Muscle of leg (tissue), 16 donors: ENCODE measurements at places on chromosomes 16 and 17. TPM values are rescaled to one million over a fixed set of nuclear protein-coding genes. Genes with fewer than 3 reads are reported as not detected.
A peak's percentile ranks its signal among the peaks of the same experiment; 100 is the strongest.

DNA sequence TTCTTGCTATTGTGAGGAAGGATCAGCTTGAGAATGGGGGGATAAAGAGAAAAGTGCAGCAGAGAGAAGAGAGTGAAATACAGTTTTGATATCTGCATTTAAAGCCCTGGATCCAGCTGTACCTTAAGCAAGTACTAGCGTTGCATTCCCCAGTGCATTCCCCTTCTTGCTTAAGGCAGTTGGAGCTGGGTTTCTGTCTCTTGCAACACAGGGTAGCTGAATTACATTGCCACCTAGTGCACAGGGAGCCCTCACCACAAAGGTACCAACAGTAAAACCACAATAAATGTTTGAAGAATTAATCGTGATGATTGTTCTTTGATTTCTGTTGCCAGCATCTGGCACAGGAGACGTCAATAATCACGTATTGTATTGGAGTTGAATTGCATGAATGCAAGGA lies 588.7 kb downstream of the RBFOX1 start:
- DNase-seq: peak; percentile 62

GRCh38 chr17:8126491-8127066 lies 2.7 kb upstream of the HES7 start:
- DNase-seq: peak; percentile 75

DNA sequence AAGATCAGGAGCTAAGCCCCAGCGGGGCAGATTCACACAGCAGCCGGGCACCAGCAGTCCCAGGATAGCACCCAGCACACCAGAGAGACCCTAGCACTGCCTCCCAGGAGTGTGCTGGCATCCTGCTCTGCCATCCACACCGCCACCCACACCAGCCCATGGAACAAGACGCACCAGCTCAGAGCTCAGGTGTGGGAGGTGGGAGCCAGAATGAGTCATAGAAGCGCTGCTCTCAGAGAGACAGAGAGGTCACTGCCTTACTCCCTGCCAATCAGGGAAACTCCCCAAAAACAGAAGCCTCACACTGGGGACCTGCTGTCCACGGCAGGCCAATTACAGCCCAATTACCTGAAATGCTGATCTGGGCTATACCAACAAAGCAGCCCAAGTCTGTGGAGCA lies 64.9 kb downstream of the CDYL2 start:
- DNase-seq: no peak

DNA sequence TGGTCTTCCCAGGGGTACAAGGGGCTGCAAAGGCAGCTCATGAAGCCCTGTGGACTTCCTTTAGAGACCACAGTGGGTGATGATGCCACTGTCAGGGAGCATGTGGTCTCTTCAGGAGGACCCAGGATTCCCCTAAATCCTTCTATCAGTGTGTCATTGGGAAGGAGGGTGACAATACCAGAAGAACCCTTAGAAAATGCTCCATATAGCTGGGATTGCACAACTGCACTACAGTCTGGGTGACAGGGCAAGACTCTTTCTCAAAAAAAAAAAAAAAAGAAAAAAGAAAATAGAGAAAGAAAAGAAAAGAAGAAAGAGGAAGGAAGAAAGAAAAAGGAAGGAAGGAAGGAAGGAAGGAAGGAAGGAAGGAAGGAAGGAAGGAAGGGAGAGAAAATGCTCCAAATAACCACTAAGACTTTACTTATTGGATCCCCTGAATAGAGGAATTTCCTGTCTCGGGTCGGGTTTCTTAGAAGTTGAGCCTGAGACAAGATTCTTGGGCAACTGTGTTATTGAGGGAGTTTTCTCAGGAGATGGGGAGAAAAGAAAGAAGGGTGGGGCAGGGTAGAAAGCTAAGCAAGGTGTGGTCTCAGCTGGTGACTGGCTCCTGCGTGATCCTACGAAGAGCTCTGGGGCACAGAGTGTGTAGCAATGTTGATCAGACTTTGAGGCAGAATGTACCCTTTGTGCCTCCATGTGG lies 83.1 kb upstream of the DNAH9 start:
- DNase-seq: no peak

GRCh38 chr17:76868176-76868668 lies at the start of gene MGAT5B:
Gene MGAT5B (plus strand): TSS chr17:76868404. CDS start chr17:76869030, 626 bp downstream.
- peak; percentile 87 for DNase-seq

Gene TBC1D28
- total RNA-seq: not detected
